WTC11 (cell line): ENCODE measurements at places on chromosomes 16 and 17. TPM values are rescaled to one million over a fixed set of nuclear protein-coding genes. Genes with fewer than 3 reads are reported as not detected.

DNAH9 gene
- total RNA-seq: 0.14 to 0.50 TPM (median 0.31 TPM) in 3 replicates

DNA sequence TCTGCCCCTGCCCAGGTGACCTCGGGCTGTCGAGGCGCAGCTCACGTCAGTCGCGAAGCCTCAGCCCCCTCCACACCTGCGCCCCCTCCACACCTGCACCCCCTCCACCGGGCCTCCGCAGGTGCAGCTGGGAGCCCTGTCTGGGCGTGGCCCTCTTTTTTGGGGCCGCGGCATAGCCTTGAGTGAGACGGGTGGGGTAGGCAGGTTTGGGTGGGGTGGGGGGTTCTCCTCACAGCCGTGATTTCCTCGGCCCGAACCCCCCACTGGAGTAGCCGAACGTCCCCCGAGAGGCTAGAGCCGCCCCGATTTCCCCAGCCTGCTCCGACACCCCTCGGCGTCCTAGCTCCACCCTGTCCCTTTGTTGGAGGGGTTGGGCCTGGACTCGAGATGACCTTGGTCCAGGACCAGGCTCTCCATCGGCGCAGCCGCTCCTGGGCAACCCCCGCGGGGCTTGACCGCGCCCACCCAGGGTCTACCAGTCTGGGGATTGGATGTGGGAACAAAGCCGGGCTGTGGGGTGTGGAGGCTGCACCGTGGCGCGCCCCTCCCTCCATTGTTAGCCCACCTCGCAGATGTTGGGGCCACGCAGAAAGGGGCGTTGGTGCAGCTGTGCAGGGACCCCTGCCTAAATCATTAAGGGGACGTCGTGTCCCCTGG is 626 bp downstream of the TUBB3 start:
- DNase-seq: peak; percentile 64

ELP5 gene
- total RNA-seq: 101 to 103 TPM (median 103 TPM) in 3 replicates

PIGL gene
- 24.5 to 44.1 TPM (median 28.1 TPM) in 3 replicates for total RNA-seq

ABCA6 gene
- total RNA-seq: not detected in 3 replicates

POLG2 gene
- 38.5 to 44.3 TPM (median 42.7 TPM) in 3 replicates for total RNA-seq
